Placental pericyte (primary cell): ENCODE measurements at places on chromosomes 1 and 21. TPM values are rescaled to one million over a fixed set of nuclear protein-coding genes. Genes with fewer than 3 reads are reported as not detected.

Gene ECM1
- 16.2 and 34.5 TPM in 2 replicates for total RNA-seq

Gene AKT3
- 18.2 and 32.4 TPM in 2 replicates for total RNA-seq

Gene CD53
- 0.14 TPM in 1 of 2 replicates, not detected in the other for total RNA-seq

Gene DLGAP3
- not detected in 2 replicates for total RNA-seq

Gene CFHR2
- total RNA-seq = not detected in 2 replicates

Gene TFF3
- not detected in 2 replicates for total RNA-seq
